Endodermal cell (in vitro differentiated cells): ENCODE measurements at places on chromosomes 12 and 14. TPM values are rescaled to one million over a fixed set of nuclear protein-coding genes. Genes with fewer than 3 reads are reported as not detected.

The NINJ2 gene
- 5.1 and 6.2 TPM in 2 replicates for total RNA-seq

The GPR84 gene
- total RNA-seq = not detected in 3 replicates

The NPAS3 gene
- total RNA-seq = 1.2 to 1.6 TPM (median 1.4 TPM) in 3 replicates

The FBLN5 gene
- 4.0 to 7.0 TPM (median 5.8 TPM) in 3 replicates for total RNA-seq

The RFX4 gene
- total RNA-seq = 0.09 TPM in 1 of 3 replicates, not detected in the others

The ASCL1 gene
- total RNA-seq = not detected in 3 replicates

The PUS1 gene
- total RNA-seq = 53.8 and 56.7 TPM in 2 replicates

The DTX1 gene
- 2.2 to 4.9 TPM (median 4.4 TPM) in 3 replicates for total RNA-seq

The MMP17 gene
- 7.4 and 12.0 TPM in 2 replicates for total RNA-seq

The NDUFA12 gene
- 94.8 to 131 TPM (median 127 TPM) in 3 replicates for total RNA-seq

The TAS2R42 gene
- total RNA-seq = not detected in 3 replicates

The NEDD8 gene
- 210 to 267 TPM (median 249 TPM) in 3 replicates for total RNA-seq

GRCh38 chr12:10388624-10389413 is 1.0 kb downstream of the KLRK1 start:
- DNase-seq = no peak

- no peak for DNase-seq
These were observed 141.9 kb downstream of the CRADD start for GRCh38 chr12:93819050-93819491.

DNA sequence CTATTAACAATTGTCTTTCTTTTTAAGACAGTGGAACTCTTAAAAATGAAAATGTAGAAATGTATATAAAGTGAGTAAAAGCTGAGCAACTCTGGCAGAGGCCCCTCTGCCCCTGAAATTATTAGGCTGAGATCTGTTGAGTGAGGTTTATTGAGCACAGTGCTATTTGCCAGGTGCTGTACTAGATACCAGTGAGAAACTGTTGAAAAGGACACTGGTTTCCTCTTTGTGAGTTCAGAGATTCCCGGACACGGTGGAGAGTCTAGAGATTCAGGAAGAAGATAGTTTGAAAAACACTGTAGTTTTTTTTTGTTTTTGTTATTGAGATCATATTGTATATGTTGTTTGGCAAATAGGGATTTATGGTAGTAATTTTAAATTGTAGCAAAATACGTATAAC is 11.2 kb downstream of the ACVR1B start:
- DNase-seq = no peak

- DNase-seq = no peak
These were observed 50.0 kb upstream of the EVL start for GRCh38 chr14:100015251-100015655.

DNA sequence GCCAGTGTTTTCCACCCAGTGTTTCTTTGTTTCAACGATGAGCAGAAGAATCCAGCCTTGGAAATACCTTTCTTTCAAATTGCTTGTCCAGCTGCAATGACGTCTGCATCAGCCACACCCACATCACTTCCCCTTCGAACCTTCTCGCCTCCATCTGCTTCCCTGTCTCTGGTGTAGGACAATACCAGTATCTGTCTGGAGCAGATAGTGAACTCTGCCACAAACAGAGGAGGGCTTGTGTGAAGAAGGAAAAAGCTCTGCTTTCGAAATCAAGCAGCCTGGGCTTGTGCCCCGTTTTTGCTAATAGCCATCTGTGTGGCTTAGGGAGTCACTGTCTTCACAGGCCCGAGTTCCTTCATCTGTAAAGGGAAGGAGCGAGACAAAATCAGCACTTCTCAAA is 415.4 kb downstream of the ZFP36L1 start:
- DNase-seq = no peak

- peak; percentile 22 for DNase-seq
These were observed 326.1 kb downstream of the BCL11B start for GRCh38 chr14:98945611-98946570.

- no peak for DNase-seq
These were observed 10.7 kb downstream of the MOAP1 start for GRCh38 chr14:93173943-93174395.

GRCh38 chr14:103699261-103699661 is 16.0 kb downstream of the XRCC3 start:
- no peak for DNase-seq

DNA sequence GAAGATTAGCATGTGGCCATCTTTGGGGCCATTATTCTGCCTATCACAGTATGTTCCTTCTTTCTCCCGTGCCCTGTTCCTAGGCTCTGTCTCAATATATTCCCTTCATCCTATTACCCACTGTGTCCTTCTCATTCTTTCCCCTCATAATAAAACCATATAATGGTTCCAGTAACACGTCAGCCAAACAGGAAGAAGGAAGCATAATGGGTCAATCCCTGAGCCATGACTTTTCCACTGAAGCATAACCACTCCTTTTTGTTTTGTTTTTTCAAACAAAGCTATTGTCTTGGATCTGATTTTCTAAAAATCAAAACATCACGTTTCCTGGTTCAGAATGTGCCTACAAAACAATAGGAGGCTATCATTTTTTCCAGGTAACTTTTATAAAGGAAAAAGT is 21.3 kb upstream of the RHOJ start:
- no peak for DNase-seq

- no peak for DNase-seq
These were observed 791.6 kb downstream of the DIO2 start for GRCh38 chr14:79419571-79420327.

DNA sequence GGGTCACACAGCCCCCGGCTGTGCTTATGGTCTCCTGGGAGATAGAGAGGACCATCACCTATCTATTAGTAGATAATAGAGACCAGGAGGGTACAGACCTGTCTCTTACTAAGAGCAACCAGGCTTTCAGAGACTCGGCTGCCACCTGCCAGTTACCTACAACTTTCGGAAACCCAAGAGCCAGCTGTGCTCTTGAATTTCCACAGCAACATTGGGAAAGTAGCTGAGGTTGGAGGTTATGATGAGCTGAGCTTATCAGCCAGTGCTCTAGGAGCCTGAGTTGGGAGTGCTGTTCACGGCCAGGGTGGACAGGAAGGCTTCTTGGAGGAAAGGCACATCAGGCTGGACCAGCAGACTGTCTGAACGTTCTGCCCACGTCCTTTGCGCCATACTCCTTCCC is 67.6 kb downstream of the RIN3 start:
- DNase-seq = no peak

DNA sequence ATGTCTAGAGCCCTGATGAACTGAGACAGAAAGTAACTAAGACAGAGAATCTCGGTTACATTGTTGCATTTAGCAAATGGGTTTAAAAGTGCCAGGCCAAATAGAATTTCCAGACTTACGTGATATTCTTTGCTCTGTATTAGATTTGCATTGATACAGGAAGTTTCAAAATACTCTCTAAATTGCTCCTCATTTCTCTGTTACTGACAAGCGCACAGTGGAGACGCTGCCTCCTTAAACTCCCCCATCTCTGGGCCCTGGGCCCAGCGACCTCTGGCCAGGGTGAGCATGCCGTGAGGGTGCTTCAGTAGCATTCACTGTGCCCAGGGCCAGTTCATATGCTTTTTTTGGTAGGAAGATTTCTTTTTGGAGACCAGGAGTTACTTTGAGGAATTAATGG is 22.9 kb upstream of the EVL start:
- DNase-seq = no peak

DNA sequence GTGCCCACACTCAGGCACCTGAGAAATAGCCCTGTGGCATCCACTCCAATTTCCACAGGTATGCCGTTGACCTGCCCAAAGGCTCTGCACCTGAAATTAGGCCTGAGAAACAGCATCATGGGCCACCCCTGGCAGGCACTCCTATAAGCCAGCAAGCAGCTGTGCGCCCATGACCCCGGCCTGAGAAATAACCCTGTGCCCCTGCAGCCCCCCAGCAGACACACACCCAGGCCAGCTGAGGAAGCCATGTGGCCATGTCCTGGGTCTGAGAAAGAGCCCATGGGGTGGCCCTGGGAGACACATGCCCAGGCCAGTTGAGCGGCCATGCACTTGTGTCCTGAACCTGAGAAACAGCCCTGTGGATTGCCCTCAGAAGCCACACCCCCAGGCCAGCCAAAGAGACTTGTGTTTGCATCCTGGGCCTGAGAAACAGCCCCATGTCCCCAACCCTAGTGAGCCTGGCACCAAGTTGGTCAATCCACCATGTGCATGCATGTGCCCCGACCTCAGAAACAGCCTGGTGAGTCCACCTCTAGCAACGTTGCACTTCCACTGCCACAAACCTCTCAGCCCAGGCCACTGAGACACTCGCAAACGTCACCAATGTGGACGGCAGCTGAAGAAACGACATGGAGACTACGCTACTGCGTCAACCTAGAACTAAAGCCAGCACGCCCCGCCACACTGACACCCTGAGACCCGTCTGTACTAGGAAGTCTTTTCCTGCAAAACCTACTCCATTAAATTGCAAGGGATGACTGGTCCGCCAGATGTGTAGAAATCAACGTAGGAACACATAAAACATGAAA is 411.9 kb downstream of the TMEM121 start:
- peak; percentile 13 for DNase-seq

- DNase-seq = no peak
These were observed 860.6 kb upstream of the MGAT4C start for GRCh38 chr12:87116780-87117179.

- no peak for DNase-seq
These were observed 203.3 kb upstream of the CRY1 start for GRCh38 chr12:107296681-107297089.

DNA sequence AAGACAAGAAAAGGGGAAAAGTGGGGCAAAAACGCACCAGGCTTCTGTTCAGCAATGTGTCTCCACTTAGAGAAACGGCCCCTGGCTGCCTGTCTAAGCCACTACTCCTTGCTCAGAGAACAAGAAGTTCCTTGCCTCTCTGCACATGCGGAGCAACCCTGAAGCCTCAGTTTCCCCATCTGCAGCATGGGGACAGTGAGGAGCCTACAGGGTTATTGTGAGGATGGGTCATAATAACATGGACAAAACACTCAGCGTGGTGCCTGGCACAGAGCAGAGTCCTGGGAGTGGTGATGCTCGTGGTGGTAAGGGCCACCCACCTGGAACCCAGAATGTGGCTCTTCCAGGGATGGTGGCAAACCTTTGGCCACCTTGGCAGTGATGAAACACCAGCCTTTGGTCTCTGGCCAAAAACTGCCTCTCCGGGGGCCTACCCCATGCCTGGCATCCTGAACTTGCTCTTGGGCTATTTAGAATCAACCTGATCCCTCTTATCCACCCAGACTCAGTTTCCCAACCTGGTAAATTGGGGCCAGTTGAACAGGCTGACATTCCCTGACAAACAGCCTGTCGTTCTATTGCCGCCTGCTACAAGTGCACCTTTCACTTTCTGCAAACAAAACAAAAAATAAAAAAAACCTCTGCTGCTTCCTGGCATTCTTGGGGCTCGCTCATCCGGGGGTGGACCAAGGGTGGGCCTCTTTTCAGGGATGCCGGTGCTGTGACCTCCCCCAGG is 56.5 kb upstream of the DLK1 start:
- DNase-seq = no peak

- DNase-seq = no peak
These were observed 28.8 kb downstream of the MAP3K9 start for GRCh38 chr14:70780396-70781075.

DNA sequence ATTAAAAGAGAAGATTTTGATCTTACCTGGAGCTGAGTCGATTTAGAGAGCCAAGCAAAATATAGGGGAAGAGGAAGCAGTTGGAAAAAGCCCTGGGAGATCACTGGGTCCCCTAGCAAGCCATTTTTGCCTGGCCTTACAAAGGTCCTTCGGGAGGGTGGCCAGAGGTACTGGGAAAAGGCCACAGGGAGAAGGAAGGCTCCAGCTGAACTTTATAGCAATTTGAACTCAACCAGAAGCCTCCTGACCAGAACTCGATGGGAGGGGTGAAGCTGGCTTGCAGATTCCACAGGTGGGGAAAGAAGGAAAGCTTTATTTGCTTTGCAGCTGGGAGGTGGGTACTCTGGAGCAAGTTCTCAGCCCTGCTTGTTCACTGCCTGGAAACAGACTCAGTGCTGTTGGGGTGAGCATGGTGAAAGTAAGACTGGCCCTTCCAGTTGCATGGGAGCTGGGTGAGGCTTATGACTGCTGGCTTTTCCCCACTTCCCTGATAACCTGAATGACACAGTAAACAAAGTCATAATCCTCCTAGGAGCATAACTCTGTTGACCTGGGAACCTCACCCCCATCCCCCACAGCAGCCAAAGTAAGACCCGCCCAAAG is 855.8 kb downstream of the FSCB start:
- no peak for DNase-seq

GRCh38 chr14:77790566-77791224 is 9.2 kb upstream of the ADCK1 start:
- no peak for DNase-seq

- DNase-seq = no peak
These were observed 1297.3 kb downstream of the AACS start for GRCh38 chr12:126362493-126362892.

DNA sequence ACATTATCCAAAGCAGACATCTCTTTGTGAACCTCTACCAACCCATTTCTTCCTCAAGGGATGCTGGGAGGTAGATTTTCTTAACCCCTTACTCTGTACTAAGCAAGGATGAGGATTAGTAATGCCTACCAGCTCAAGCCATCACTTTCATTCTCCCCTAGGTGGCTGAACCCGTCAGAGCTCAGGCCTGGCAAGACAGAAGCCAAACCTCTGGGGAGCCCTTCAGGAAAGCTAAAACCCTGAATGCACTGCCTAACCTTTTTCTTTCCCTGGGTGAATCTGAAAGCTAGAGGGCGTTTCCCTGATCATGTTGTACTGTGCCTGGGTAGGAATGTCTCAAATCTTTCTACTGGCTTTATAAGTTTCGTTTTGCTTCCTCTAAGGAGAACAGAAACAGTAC is 617.3 kb downstream of the RPL10L start:
- peak; percentile 55 for DNase-seq

- DNase-seq = no peak
These were observed 3.1 kb upstream of the OR4N2 start for GRCh38 chr14:19800282-19801117.

- no peak for DNase-seq
These were observed 1068.6 kb downstream of the BCL11B start for GRCh38 chr14:98203421-98203820.

DNA sequence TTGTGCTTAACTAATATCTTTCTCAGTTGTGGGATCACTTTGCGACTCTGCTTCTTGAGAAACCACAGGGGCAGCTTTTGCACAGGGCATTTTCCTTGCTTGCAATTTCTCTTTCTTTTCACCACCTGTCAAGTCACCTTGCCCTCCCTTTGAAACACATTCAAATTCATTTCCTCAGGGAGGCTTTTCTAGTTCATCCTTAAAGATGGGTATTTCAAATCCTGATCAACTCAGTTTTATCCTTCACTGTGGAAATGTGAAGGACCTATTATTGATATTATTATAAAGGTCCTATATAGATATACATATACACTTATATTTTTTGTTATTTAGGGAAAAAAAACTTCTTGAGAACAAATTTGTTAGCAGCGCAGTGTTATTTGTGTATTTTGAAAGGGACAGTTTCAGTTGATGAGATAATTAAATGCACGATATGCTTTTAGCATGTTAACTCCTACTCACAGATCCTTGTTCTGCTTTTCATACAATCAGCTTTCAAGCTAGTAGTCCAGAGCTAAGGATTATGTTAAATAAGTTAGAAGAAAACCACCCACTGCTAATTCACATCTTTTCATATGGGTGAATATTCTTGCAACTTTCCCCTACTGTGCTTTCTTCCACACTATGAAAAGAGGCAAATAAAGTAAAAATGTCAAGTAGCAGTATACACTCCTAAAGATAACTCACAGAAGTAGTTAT is 501.4 kb upstream of the RGS6 start:
- no peak for DNase-seq

- DNase-seq = no peak
These were observed 139.5 kb downstream of the SLC38A6 start for GRCh38 chr14:61120576-61120975.
